ENCODE measurements at places on chromosomes 11 and 22.
A peak's percentile ranks its signal among the peaks of the same experiment; 100 is the strongest.

DNA sequence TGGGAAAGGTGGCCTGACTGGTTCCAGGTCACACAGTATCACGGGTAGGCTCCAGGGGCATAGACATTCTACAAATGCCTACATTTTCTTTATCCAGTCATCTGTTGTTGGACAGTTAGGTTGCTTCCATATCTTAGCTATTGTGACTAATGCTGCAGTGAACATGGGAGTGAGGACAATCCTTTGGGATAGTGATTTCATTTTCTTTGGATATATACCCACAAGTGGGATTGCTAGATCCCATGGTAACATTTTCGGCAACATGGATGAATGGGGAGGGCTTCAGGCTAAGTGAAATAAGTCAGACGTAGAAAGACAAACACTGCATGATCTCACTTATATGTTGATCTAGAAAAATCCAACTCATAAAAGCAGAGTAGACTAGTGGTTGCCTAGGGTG, 744.3 kb downstream of the NTM start:
- DNase-seq = no peak

GRCh38 chr11:10669258-10670033, 24.1 kb downstream of the IRAG1 start:
- no peak for DNase-seq

DNA sequence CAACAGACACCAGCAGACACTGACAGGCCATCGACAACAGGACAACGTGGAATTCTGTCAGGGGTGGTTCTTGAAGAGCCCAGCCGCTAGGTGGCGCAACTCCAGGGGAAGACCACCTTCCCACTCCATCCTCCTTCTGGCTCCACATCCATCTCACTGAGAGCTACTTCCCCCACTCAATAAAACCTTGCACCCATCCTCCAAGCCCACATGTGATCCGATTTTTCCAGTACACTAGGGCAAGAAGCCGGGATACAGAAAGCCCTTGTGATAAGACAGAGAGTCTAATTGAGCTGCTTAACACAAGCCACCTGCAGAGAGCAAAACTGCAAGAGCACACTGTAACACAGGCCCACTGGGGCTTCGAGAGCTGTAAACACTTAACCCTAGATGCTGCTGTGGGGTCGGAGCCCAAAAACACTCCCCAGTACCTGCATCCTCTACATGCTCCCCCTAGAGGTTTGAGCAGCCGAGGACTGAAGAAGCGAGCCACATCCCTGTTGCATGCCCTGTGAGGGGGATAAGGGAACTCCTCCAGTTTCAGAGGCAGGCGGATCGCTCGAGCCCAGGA, 11.5 kb upstream of the RAB39A start:
- peak; percentile 41 for DNase-seq

DNA sequence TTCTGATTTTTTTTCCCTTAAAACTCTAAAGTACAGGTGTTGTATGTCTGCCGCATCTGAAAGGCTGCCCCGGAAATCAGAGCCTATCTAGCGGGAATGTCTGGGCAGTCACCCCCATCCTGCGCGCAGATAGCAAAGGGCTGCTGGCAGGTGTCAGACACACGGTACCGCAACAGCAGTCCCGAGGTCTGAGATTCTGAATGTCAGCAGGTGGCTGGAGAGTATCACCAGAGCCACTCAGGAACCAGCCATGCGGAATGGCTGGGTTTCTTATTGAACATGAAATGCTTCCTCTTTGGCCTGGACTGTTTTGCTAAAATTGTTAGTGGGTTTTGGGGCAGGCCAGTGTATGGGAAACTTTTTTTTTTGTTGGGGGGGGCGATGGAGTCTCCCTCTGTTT, 53.3 kb downstream of the CERK start:
- DNase-seq = no peak

DNA sequence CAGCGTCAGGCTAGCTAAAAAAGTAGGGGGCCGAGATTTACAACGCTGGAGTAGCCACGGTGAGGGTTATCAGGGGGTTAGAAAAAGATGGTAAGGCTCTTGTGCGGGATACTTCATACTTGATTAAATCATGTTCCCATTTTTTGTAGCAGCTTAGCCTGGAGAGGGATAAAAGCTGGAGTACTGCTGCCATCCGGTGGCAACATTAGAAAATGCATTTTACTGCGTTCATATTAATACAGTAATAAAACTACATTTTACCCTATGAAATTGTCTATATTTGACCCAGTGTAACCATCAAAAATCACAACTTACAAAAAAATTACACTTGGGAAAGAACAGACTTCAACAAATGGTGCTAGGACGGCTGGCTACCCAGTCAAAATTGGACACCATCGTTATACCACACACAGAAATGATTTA, 17.3 kb downstream of the RPUSD4 start:
- peak; percentile 64 for DNase-seq

GRCh38 chr11:64686466-64687170, 36.4 kb downstream of the NRXN2 start:
- no peak for DNase-seq

GRCh38 chr22:22123118-22123959, 121.2 kb upstream of the VPREB1 start:
- no peak for DNase-seq

DNA sequence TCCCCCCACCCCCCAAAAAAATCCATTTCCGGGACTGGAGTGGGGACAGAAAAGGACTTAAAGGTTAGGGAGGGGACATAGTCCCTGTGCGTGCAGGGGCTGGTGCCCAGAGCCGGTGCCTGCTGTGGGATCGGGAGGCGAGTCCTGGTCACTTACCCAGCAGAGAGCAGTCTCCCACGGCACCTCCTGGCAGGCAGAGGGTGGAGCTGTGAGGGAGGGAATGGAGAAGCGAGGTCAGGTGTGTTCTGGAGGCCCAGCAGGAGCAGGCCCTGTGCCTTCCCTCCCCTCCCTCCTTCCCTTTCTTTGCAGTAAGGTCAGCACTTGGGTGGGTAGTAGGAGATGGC, 28.4 kb downstream of the SHANK3 start:
- DNase-seq = no peak

DNA sequence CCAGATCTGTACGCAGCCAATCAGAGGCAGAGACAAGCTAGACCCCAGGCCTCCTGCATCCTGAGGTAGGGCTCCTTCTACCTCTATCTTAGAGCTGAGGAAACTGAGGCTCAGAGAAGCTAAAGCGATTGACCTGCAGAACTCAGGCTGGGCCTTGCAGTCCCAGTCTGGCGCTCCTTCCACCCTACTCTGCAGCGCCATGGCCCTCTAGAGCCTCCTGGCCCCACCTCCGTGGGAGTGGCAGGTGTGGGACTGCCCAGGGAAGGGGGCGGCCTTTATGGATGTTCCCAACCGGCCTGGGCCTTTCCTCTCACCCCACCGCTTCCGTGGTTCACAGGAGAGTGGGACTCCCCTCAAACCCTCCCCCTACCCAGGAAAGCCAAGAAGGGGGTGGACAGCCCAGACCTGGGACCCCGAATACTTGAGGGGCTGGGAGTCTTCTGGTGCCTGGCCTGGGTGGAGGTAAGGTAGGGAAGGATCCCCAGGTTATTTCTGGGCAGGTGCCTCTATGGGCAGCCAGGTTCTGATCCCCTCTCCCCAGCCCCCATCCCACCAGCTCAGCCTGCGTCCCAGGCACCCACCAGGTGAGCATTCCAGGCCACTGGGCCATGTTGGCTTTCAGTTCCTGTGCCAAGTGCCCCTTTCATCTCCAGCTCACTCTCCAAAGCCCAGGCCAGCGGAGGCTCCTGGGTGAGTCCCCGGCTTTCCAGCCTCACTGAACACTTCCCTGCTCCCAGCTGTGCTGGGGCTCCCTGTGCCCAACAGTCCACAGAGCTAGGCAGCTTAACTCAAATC, 3.0 kb downstream of the WNT11 start:
- DNase-seq = no peak

DNA sequence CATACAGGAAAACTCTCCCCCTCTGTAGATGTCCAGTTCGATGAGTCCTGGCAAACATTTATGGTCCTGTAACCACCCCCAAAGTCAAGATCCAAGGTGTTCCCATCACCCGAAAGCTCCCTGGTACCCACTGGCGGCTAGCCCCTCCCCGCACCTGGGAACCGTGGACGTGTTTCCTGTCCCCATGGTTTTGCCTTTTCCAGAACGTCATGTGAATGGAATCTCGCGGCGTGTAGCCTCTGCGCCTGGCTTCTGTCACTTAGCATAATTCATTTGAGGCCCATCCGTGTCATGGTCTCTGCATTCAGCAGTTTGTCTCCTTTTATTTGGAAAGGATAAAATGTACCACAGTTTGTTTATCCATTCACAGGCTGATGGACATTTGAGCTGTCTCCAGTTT, 106.3 kb downstream of the KCNQ1 start:
- no peak for DNase-seq

DNA sequence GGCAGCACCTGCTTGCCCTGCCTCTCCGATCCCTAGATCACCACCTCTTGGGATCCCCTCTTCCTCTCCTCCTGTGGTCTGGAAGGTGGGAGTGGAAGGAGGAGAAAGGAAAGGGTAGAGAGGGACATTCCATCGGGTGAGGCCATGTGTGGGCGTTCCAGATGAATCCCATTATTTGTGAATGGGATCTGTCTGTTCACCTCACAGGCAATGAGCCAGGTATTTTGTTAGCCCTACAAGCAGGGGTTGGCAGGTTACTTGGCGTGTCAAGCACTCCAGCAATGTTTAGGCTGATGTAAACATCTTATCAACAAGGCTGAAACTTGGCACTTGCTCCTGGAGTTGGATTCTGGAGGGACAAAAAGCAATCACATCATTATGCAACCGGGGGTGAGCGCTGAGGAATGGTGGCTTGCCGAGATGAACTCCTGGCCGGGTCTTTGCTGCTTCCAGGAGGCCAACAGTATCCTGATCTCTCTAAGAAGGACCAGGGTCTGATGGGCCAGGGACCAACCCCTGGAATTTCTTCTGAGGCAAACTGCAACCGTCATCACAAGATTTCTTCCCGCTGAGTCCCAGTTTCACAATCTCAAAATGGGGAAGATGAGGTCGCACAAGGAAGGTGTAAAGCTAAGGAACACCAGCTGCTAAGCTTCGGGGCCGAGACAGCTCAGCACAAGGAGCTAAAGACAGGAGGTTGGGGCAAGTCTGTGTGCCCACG, 7.8 kb downstream of the ADAMTS8 start:
- no peak for DNase-seq

GRCh38 chr11:83156996-83157593, at the start of gene PCF11:
PCF11 (plus strand) TSS chr11:83157131; CDS start chr11:83157440, 309 bp downstream.
- no peak for DNase-seq

- DNase-seq = no peak
Measured at GRCh38 chr22:40422558-40423309, 52.3 kb downstream of the SGSM3 start.

- no peak for DNase-seq
Measured at GRCh38 chr22:48960980-48961660, 866.6 kb downstream of the BRD1 start.

- no peak for DNase-seq
Measured at GRCh38 chr11:106479646-106480045, 402.2 kb downstream of the AASDHPPT start.

DNA sequence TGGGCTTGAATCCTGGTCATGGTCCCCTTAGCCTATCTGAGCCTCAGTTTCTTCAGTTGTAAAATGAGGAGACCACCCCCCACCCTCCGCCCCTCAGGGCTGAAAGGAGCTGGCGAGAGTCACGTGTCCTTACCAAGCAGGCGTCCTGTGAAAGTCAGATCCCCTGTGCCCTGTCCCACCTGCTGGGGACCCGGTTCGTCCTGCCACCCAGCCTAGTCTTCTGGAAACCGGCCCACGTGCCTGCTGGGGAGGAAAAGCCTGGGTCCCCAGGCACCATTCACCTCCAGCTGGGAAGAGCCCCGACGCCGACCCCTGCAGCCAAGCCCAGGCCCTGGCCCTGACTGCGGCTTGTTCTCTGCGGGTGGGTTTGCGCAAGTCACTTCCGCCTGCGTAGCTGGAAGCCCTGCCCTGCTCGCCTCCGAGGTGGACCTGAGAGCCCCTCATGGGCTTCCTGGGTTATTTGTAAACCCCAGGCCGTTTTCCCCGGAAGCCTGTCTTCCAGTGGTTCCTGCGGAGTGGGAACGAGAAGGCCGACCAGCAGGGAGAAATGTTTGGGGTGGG, 679 bp upstream of the SSH3 start:
- DNase-seq = peak; percentile 66

GRCh38 chr11:64294774-64295173, 3.7 kb downstream of the KCNK4 start:
- no peak for DNase-seq

GRCh38 chr22:29093501-29094300, 20.9 kb downstream of the KREMEN1 start:
- no peak for DNase-seq

GRCh38 chr11:126703662-126704061, 296.9 kb downstream of the KIRREL3 start:
- DNase-seq = no peak

DNA sequence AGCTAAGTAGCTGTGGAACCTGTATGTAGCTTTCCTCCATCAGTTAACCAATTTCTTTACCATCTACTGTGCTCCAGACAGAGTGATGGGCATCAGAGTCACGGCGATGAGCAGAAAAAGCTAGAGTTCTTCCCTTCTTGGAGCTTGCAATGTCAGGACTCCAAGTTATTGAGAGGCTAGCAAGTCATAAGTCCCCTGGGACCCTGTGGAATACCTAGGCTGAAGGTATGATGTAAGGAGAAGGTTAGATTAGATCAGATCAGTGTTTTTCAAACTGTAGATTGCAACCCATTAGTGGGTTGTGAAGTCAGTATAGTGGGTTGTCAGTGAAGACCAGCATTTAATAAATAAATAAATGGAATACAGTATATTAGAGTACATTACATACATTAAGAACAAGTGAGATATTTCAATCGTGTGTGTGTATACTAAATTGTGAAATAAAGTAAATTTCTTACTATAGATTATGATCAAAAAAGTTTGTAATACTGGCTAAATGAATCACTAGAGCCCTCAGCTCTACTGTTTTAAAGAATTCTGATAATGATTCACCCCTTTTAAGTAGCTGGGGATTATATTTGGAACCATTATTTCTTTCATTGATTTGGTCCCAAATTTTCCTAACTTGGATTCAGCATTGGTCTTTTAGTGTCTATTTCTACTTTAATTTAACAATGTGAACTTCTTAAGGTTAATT, 52.3 kb downstream of the RASSF10 start:
- DNase-seq = no peak

DNA sequence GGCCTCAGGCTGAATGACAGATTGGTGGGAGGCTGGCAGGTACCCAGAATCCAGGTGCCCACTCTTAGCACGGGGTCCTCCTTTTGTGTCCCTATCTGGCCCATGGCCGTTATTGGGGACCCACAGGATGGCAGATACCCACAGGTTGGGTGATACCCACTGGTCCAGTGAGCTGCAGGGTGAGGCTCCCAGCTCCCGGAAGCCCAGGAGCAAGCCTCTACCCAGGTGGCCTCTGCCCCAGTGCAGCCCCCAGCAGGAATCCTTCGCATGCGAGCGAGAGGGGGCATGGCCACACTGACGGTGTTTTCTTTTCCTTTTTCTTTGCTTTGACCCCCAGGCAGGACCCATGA, 116.1 kb downstream of the PHF21B start:
- DNase-seq = no peak

- DNase-seq = peak; percentile 93
Measured at GRCh38 chr22:19109198-19110063, 12.8 kb downstream of the DGCR2 start.

All from hematopoietic multipotent progenitor cell (in vitro differentiated cells).